Frontal cortex (tissue), 4 donors: ENCODE measurements at places on chromosomes 16 and 17. TPM values are rescaled to one million over a fixed set of nuclear protein-coding genes. Genes with fewer than 3 reads are reported as not detected.

Gene KRTAP1-5
- total RNA-seq: not detected

Gene TBC1D3E
- total RNA-seq: 0.41 TPM

Gene CCDC144A
- total RNA-seq: 48.5 TPM

Gene DPEP1
- 2.4 TPM for total RNA-seq

Gene OR3A3
- not detected for total RNA-seq

Gene NKD1
- total RNA-seq: 2.4 TPM

Gene C17orf100
- 2.9 TPM for total RNA-seq

Gene SPHK1
- 1.6 TPM for total RNA-seq

Gene DNASE1L2
- total RNA-seq: 2.4 TPM

Gene C16orf87
- 40.8 TPM for total RNA-seq

Gene SPAG9
- 297 TPM for total RNA-seq
